AG04450 (cell line): ENCODE measurements at places on chromosomes 4 and X.

GRCh38 chrX:153361781-153362397 lies 27.9 kb downstream of the ZNF275 start:
- no peak for DNase-seq

- no peak for DNase-seq
Measured at GRCh38 chr4:168514249-168514852, 17.5 kb downstream of the PALLD start.

DNA sequence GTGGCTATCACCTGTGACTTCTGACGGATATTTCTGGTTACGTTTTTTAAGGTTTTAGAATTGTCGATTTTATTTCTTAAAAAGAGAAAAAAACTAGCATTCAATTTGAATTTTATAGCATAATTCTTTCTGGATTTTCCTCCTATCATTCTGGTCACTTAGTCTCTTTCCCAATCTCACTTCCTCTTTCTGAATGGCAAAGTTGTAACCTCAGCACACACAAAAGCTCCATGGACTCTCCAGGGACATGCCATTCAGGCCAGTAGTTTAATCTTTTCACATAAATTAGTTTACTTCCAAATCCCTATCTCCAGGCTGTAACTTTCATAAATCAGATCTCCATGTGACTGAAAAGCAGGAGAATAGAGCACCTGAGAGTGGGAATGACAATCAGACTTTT lies 110.7 kb downstream of the ARAP2 start:
- no peak for DNase-seq

DNA sequence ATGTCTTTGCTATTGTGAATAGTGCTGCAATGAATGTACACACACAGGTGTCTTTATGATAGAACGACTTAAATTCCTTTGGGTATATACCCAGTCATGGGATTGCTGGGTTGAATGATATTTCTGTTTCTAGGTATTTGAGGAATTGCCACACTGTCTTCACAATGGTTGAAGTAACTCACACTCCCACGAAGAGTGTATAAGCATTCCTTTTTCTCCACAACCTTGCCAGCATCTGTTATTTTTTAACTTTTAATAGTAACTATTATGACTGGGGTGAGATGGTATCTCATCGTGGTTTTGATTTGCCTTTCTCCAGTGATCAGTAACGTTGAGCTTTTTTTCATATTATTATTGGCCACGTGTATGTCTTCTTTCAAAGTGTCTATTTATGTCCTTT lies 17.6 kb upstream of the DCUN1D4 start:
- no peak for DNase-seq

GRCh38 chr4:47598320-47598719 lies 113.2 kb downstream of the ATP10D start:
- no peak for DNase-seq

- DNase-seq, result peak; percentile 6
Measured at GRCh38 chrX:46713672-46714490, 45.0 kb downstream of the SLC9A7 start.

DNA sequence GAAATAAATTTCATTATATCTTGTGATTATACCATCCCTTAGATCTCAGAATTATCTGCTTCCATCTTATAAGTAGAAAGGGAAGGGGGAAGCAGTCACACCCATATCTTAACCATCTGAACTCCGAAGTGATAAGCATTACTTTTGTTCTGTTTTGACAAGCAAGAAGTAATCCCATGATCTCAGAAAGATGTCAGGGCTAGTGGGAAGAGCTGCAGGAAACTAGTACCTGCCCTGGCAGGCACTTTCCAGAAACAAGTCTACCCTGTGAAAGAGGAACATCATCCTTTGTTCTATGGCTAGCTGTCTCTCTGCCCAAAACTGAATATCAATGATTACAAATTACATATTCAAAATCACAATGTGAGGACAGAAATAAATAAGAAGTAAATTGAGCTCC lies 244.4 kb downstream of the SPOCK3 start:
- DNase-seq, result no peak

DNA sequence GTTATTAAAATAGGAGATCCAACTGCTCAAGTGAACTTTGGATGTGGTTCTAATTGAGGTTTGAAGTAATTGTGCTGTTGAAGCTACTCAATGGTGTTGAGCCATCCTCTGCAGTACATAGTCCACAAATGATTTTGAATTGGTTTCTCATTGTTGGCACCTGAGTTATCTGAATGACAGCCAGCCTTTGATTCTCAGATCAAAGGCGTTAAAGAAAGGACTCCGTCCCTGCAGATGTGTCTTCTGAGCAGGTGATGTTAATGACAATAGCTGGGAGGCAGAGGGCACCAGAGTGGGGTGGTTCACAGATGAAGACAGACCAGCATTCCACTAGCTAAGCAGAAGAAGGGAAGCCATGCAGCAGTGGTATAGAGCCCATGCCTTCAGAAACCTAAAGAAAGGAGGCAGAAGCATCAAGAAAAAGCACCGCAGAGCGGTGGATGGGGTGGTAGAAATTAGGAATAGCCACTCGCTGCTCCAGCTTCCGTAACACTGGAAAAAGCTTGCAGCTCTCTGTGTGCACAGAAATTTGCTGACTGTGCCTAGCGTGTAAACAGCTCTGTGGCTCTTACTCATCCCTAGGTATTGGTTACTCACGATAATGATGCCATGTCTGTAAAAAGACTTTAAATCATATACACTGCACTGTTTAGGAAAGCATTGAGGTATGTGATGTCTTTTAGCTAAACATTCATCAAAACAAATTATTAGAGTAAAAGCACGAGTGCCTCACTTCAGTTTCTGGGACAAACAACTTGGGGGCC lies 79.2 kb upstream of the CLCN4 start:
- DNase-seq, result no peak

- DNase-seq, result no peak
Measured at GRCh38 chr4:1449833-1450741, 43.8 kb upstream of the NKX1-1 start.

DNA sequence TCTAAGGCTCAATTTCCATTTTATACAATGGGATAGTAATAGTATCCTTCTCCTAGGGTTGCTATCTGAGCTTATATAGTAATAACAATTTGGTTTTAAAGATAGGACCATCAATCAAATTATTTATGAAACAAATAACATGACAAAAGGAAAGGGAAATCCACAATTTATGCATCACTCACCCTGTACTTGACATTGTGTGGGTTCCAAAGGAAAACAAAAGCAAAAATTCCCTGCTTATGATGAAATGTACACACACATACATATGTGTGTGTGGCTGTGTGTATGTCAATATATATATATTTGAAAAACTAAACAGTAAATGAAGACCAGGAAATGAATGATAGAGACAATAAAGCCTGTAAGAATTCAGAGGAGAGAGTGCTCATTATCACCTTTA lies 2.9 kb upstream of the TNIP3 start:
- no peak for DNase-seq

DNA sequence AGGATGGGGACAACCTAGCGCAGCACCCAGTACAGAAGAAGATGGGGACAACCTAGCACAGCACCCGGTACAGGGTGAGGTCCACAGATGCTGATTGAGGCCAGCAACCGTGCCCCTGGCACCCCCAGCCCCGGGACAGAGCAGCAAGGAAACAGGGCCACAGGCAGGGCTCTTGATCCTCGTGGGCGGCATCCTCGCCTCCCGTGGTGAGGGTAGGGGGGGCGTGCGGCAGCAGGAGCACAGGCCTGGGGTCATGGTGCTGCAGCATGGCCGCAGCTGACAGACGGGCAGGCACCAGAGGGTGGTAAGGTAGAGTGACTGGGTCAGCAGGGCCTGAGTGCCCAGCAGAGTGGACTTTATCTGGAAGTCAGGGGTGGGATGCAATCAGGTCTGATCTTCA lies 89.5 kb downstream of the HMX1 start:
- DNase-seq, result no peak

DNA sequence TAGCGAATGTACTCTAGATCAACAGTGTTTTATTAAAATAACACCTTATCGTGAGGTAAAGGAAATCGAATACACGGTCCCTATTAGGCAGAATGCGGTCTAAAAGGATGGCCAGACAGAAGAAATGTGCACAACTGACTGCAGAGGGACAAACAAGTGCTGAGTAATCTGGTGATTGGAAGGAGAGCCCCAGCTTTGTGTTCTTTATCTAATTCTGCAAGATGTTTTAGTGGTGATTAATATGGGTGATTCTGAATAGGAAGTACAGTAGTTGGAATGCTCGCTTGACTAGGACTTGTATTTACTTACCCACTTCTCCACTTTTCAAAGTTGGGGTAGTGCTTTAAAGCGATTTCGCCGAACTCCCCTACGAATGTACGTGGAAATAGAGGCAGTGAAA lies 1.2 kb downstream of the WDR44 start:
- no peak for DNase-seq

GRCh38 chr4:145511913-145512522 lies 30.4 kb downstream of the SMAD1 start:
- no peak for DNase-seq

DNA sequence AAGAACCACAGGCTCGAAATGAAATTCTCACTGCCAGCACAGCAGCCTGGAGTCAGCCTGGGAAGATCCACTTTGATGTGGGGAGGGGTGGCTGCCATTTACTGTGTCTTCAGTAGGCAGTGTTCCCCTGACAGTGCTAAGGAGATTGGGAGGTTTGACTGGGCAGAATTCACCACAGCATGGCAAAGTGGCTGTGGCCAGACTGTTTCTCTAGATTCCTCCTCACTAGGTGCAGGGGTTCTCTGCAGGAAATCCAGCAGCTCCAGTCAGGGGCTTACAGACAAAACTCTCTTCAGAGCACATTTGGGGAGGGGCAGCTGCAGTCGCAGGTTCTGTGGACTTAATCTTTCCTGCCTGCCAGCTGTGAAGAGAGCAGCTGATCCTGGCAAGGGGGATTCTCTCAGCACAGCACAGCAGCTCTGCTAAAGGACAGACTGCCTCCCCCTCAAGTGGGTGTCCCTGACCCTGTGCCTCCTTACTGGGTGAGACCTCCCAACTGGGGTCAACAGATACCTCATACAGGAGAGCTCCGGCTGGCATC lies 1174.0 kb downstream of the RAPGEF2 start:
- DNase-seq, result no peak

DNA sequence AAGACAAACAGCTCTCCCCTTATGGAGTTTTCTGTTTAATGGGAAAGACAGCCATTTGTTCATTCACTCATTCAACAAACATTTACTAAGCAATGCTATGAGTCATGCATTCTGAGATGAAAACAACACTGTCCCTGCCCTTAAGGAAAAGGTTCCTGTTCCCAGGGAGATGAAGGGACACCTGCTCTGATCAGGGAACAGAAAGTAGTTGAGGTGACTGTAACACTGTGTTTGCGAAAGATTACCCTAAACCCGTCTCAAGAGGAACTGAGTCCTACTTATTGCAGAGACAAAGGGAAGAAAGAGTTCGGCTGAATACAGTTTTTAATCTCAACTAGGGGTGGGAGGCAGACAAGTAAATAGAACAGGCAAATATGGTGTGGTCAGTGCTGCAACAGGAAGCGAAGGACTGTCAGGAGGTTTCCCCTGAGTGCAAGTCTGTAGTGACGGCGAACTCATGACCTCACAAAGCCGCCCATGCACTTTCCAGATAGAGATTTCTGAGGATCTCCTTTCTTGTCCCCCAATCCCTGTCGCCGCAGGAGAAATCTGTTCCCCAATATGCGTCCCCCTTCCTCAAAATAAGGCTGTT lies 712 bp downstream of the STX18 start:
- no peak for DNase-seq

DNA sequence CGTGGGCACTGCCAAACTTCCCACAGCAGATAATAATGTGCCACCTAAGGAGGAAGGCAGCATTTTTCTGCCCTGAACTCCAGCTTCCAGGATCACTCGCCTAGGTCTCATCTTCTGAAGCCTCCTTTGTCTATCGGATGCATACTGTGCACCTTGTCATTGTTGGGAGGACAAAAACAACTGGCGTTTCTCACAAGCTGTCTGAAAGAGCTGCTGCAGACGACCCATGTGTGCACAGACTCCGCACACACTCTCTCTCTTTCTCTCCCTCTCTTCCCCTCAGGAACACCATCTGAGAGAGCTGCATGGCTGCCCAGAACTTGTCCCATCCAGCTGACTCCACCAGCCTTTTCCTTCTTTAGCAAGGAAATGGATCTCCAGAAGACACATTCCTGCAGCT lies 83.0 kb downstream of the MAML3 start:
- DNase-seq, result no peak

- no peak for DNase-seq
Measured at GRCh38 chr4:168098248-168098717, 5.9 kb downstream of the ANXA10 start.

DNA sequence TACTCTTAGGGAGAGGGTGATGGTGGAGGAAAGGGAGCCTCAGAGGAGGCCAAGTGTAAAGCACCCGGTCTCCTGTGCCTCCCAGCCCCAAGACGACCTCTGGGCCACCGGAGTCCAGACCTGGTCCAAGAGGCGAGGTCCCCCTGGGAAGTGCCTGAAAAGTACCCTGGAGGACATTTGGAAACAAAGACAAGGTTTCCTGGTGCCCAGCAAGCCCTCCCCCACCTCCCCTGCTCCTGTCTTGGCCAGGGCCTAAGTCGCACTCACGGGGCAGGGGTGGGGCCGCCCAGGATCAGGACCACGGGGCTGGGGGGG lies 532 bp upstream of the SH3BP2 start:
- no peak for DNase-seq

DNA sequence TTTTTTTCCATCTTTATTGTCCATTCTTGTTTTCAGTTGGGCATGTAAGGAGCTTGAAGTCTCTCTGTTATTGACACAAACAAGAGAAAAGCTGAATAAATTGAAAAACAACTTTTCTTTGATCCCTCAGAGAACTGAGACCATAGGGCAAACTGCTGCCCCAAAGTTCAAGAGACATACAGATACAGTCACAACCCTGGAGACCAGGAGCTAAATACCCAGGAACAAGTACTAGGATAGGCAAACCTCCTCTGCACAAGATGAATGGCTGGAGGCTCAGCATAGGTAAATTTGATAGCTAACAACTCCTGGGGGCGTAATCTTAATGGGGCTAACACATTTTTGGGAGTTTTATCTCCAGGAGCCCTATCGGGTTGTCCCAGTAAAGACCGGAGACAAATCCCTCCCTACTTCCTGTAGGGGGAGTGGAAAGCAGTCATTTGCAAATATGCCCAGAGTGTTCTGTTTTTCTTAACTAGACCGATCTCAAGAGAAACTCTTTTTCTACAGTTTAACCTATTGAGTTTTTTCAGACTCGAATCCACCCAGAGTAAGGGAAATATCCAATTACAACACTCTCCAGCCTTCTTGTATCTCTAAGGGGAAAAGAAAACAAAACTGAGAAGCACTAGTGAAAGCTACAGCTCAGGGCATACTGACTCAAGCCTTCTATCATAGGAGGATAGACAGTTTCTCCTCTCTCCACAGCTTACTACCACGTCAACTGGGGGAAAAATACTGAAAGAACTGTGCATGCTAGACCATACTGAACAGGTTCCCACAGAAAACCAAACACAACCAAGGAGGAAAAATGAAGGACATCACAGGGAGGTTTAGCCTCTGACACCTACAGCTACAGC lies 23.1 kb downstream of the MAGEA8 start:
- DNase-seq, result no peak

GRCh38 chr4:72295966-72296557 lies 264.3 kb downstream of the NPFFR2 start:
- peak; percentile 15 for DNase-seq

GRCh38 chrX:17370191-17370590 lies 4.8 kb upstream of the NHS start:
- DNase-seq, result no peak
